ENCODE measurements at places on chromosomes 3 and 15. TPM values are rescaled to one million over a fixed set of nuclear protein-coding genes. Genes with fewer than 3 reads are reported as not detected.

GRCh38 chr15:56496635-56497034 is 31.7 kb upstream of the MNS1 start:
- DNase-seq = no peak

DNA sequence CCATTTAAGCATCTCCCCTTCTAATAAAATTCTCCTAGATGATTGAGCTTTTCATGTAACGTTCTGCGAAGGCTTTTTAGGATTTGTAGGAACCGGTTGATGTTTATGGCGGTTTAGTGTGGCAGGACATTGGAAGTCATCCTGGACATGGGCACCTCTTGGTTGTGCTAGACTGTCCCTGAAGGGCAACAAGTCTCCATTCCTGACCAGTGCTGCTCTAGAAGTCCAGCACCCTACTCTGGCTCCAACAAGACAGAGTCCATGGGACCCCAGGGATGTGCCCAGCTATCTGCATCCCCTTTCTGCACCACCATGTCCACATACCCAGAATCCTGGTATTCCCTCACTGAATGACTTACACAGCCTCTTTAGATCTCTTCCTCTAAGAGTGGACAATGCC is 46.4 kb downstream of the KCNAB1 start:
- no peak for DNase-seq

DNA sequence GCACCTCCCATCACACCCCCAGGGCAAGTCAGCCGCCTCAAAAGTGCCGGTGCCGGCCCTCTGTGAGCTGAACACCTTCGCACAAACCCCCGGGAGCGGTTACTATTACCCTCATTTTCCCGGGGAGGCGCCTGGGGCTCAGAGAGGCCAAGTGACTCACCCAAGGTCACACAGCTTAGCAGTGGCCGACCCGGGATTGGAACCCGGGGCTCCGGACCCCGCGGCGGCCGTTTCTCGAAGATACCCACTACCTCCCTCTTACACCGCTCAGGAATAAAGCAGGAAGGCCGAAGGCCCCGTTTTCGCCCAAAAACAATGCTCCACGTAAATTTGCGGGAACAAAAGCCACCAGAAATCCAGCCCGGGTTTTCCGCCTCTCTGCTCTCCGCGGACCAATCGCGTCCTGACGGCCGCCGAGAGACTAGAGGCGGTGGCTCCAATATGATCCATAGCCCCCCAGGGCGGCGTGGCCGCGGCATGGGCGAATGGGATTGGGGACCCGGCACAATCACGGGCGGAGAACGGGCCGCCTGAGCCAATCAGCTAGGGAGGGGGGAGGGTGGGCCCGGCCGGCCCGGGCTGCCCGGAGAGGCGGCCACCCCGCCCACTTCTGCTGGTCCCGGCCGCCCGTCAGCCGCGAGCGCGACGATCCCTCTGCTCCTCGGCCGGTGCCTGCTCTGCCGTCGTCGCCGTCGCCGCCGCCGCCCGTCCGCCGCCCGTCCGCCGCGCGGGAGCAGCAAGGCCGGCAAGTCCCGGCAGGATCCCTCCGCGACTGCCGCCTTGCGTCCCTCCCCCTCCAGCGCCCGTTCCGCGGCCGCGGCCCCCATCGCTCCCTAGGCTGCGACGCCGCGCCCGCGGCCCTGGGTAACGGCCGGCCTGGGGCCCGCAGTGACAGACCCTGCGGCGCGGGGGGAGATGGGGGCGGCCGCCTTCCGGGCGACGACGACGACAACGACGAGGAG is 177.0 kb downstream of the OR4M2 start:
- no peak for DNase-seq

DNA sequence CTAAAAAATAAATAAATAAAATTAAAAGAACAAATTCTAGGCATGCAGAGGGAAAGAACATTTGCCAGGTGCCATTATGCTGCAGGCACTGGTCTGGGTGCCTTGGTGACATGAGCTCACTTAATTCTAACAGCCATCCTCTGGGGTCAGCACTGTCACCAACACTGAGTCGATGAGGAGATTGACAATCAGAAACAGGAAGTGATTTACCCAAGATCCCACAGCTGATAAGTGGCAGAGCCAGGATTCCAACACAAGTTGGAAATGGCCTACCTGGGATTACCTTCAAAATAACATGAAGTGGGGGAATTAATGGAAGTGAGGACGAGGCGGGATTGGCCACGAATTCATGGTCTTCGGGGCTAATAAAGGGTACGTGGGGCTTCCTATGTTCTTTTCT is 3.6 kb downstream of the PLIN1 start:
- DNase-seq = no peak

GRCh38 chr3:183341545-183342288 is 86.7 kb downstream of the MCF2L2 start:
- DNase-seq = peak; percentile 17

GRCh38 chr3:78734048-78734637 is 1033.7 kb downstream of the ROBO1 start:
- DNase-seq = no peak

GRCh38 chr3:126571078-126571477 is 12.3 kb upstream of the C3orf22 start:
- no peak for DNase-seq

GRCh38 chr3:8357859-8358258 is 143.8 kb upstream of the LMCD1 start:
- no peak for DNase-seq

GRCh38 chr3:113600418-113601182 is 68.2 kb downstream of the SIDT1 start:
- peak; percentile 24 for DNase-seq

DNA sequence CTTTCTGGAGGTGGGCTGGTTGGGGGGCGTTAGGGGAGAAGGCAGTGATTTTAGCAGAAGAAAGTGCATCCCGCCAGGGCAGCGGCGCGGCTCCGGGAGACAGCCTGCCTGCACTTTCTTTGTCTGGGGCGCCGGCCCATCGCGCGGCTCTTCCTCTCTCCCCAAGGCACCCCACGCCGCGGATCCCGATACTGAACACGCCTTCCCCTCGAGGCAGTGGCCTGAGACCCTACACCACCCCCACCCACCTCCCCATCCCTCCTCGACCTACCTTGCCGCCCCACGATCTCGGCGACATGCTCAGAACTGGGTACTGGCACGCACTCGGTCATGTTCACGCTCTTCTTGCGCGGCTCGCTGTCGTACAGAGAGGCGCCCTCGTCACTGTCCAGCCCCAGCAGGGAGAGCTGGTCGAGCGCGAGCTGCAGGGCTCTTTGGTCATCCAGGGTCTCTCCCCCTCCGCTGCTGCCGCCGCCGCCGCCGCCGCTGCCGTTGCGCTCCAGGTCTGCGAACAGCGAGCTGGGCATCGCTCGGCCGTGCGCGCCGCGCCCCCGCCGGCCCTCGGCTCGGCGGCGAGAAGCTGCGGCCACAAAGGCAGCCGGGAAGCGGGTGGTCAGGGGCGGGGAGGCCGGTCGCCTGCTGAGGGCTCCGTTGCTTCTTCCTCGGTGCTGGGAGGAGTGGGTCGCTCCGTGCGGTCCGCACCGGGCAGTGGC is 483 bp downstream of the MEX3B start:
- no peak for DNase-seq

DNA sequence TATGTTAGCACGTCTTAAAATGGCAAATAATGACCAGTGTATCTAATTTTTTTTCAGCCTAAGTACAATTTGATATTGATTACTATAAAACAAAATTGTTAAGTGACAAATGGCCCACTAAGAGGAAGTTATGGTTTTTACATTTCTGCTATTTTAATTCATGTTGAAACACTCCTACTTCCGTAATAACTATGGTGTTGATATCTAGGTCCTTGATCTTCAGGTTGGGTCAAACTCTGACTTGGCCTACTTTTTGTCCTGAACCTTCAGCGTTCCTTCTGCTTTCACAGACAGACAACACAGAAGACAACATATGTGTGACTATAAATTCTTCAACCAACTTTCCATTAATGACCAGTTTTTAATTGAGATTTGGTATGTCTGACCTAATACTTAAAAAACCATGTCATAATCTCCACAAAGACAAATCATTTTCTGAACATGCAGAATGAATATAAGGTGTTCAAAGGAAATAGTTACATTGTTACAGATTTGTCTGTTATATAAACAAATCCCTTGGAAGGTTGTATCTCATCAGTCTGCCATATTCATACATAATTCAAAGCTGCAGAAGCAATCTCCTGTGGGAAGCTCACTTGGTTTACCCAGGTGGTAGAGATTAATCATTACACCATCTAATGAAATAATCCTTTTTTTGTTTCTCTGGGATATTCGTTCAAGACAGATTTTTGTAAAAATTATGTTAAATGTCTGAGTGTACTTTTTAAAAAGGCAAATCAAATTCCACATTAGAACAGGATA is 92.1 kb upstream of the TSPAN3 start:
- DNase-seq = no peak

DNA sequence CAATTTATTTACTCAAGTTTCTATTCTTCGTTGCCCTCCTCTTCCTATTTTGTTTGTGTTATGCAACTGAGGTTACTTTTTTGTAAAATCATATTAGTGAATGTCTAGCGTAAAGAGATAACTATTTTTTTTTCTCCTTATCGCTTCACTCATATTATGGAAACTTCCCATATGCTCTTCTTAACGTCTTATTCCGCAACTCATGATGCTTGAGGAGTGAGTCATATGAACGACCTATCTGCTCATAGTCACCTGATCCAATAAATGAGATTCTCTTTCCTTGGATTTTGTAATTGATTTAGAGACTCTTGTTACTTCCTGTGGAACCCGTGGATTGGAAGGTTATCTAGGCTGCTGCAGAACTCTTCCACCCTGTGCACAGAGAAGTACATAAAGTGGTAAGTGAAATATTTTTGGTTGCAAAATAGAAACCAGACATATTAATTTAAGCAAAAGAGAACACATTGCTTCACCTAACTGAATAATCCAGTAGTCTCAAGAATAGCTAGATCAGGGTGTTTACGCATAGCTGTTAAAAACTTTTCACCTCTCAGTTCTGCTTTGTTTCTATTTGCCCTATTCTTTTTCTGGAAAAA is 719.3 kb upstream of the SGO1 start:
- no peak for DNase-seq

GRCh38 chr3:56122911-56123310 is 345.4 kb downstream of the ERC2 start:
- DNase-seq = no peak

GRCh38 chr15:57345584-57345983 is 30.7 kb upstream of the CGNL1 start:
- no peak for DNase-seq

- no peak for DNase-seq
Measured at GRCh38 chr3:179615458-179616173, 11.0 kb downstream of the NDUFB5 start.

GRCh38 chr3:187252311-187252710 is 39.2 kb downstream of the MASP1 start:
- DNase-seq = no peak

DNA sequence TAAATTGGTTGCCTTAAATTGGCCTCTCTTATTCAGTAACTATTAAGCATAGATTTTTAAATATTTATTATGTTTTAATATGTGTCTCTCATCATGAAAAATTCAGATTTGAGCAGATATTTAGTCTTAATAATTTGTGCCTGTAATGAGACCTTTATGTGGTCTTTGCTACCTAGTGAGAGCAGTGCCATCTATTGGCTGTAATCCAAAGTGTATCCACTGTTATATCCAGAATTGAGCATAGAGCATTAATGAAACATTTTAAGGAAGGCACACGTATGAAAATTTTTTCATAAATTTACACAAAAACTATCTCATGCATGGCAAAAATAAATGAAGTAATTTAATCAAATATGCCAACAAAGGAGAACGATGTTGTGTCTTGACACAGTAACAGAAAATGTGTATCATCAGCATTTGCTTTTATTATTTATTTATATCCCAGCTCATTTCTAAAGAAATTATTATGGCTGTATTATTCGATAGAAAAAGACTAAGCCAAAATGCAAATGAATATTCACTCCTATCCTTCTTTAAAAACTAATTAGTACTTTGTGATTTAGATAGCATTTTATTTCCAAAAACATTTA is 203.5 kb downstream of the RSRC1 start:
- no peak for DNase-seq

- peak; percentile 28 for DNase-seq
Measured at GRCh38 chr3:45417930-45418847, 29.8 kb downstream of the LARS2 start.

GRCh38 chr3:42600958-42601675 is 631 bp downstream of the NKTR start:
- DNase-seq = peak; percentile 64

- DNase-seq = peak; percentile 5
Measured at GRCh38 chr3:131193641-131194238, 167.1 kb downstream of the NEK11 start.

DNA sequence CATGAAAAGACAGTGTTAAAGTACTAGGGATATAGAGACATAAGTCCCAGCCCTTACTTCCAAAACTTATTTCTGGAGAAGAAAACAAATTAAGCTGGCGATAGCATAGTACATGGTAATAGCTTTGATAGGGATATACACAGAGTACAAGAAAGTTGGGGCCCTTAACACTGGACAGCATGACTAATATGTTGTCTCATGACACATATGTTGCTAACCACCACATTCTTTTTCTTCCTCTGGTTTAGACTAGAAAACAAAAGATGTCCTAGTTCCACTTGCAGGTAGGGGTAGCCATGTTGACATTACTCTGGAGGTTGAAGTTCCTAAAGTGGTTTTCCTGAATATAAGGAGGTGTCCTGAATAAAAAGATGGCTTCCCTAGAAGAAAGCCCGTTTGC is 75.3 kb downstream of the RFX7 start:
- DNase-seq = no peak

DNA sequence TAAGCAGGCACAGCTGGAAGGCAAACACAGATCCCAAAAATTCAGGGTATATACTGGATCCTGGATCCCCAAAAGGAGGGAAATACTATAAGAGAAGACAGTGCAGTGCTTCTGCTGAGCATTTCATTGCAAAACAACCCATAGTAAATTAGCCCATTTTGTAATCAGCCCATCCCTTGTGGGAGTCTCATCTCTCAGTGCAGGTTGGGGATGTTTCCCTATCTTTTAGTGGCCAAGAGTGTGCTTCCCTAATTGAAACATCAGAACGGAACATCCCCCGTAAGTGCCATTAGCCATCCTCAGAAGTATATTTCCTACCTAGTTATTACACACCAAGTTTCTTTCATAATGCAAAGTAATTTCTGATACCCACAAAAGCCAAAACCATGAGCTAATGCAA is 11.2 kb upstream of the MTMR14 start:
- no peak for DNase-seq

Gene SENP7
- total RNA-seq = 93.1 TPM

Gene RTP4
- total RNA-seq = not detected

Gene STAC
- total RNA-seq = 0.29 TPM

Gene CMTM7
- total RNA-seq = not detected

Gene CSPG4
- 44.6 TPM for total RNA-seq

Gene CHCHD4
- 8.4 TPM for total RNA-seq

Gene MED12L
- 1.3 TPM for total RNA-seq

Gene ST8SIA2
- total RNA-seq = not detected

Gene RARRES1
- total RNA-seq = 2.6 TPM
